ENCODE measurements at places on chromosomes 2 and 18.

DNA sequence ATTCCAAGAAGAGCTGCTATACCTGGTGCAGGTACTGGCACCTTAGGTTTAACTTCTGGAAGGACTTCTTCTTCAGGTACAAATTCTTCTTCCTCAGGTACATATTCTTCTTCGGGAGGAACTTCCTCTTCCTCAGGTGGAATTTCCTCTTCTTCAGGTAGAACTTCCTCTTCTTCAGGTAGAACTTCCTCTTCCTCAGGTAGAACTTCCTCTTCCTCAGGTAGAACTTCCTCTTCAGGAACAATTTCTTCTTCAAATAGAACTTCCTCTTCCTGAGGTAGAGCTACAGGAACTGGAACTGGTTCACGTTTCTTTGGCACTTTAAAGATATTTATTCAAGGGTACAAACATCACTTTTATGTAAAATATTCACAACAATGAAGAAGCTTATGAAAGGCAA is 129.6 kb downstream of the TTN start:
- DNase-seq: no peak

DNA sequence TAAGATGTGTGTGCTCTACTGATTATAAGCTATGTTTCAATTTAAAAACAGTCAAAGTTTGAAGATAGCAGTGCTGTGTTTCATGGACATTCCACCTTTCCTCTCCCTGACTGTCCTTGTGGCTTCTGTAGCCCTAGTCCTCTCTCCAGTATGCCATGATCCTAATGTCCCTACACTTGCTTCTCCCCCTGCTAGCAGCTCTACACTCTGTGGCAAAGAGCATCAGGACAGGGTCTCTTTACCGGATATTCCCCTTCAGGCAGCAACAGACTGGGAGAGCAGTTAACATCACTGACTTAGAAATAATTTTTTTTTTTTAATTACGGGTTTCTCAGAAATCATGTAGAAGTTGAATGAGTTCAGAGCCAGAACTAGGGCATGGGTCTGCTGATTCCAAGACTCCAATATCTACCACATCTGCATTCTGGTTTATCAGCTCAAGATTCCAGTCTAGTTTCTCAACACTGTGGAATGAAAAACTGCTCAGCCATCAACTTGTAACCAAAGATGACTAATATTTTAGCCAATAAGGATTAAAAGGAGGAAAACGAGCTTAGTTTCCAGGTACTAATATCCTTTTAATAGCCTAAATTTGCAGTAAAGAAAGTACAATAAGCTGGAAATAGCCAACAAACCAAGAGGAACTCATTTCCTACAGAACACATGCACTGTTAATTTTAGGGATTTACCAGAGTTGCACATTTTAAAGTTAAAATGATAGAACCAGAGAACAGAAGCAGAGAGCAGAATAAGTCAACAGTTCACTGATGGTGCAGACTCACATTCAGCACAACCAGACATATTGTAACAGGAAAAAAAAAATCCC is 45.2 kb downstream of the TMEM131 start:
- no peak for DNase-seq

- no peak for DNase-seq
Observed at GRCh38 chr18:79616651-79617510, 62.7 kb upstream of the CTDP1 start.

GRCh38 chr2:39403311-39403710 is 33.8 kb downstream of the MAP4K3 start:
- DNase-seq: no peak

- DNase-seq: no peak
Observed at GRCh38 chr18:26634631-26635030, 86.3 kb upstream of the KCTD1 start.

GRCh38 chr2:82839036-82839435 is 1620.0 kb downstream of the SUCLG1 start:
- no peak for DNase-seq

DNA sequence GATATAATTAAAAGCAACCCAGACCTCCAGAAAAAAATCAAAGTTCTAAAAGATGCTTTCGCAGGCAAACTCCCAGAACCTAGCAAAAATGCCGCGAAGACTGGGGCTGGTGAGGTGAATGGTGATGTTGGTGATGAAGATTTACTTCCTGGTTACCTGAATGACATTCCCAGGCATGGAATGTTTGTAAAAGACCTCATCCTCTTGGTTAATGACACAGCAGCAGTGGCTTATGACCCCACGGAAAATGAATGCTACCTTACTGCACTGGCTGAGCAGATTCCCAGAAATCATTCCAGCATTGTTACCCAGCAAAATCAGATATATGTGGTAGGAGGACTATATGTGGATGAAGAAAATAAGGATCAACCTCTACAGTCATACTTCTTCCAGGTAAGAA is 994 bp downstream of the KLHL41 start:
- no peak for DNase-seq

- DNase-seq: no peak
Observed at GRCh38 chr18:21896732-21897336, 156.2 kb downstream of the MIB1 start.

DNA sequence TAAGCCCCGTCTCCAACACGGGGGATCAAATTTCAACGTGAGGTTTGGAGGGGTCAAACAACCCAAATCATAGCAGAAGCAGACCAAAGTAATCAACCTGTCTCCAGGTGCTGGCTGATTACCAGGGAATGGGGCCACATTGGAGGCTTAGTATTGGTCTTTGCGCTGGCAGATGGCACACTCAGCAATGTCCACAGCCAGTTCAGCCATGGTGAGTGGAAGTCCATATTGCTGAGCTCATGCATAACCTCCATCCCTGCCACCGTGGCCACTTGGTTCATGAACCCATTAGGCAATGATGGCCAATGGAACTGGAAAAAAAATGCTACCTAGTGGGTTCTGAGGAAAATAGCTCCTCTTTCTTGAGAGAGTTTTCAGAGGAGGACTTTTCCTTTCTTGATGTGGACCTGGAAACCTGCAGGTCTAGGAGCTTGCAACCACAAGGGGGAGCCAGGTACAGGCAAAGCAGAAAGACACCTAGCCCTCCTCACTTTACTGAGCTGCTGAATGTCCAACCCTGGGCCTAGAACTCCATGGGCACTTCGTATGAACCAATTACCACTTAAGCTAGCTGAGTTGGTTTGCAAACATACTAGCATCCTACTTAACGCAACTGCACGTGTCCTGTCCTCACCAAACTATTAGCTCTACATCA is 128.0 kb upstream of the GYPC start:
- DNase-seq: peak; percentile 45

DNA sequence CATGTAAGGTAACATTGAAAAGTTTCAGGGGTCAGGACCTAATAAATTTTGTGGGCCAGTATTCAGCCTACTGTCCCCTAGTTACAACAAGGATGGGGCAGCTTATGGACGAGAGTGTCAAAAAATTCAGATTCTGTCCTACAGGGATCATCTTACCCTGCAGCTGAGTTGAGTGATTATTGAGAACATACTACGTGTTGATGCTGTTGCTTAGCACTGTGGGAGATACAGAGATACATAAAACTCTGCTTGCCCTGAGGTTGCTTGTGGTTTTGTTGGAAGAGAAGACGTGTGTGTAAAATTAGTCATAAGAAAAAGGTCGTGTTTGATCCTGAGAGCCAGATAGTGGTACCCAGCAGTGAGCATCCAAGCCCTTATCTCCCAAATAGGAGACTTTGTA is 253.2 kb downstream of the NEDD4L start:
- DNase-seq: no peak

DNA sequence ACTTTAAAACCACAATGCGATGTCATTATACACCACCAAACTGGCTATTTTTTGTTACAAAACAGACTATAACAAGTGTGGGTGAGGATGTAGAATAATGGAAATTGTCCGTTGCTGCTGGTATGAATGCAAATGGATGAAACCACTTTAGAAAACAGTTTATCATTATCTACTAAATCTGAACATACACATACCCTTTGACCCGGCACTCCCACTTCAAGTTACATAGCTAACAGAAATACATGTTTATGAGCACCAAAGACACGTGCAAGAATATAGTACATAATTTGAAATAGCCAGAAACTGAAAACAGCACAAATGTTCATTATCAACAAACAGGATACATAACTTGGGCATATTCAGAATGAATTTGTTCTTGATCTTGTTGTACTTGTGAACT is 206.4 kb upstream of the CHAC2 start:
- DNase-seq: no peak

DNA sequence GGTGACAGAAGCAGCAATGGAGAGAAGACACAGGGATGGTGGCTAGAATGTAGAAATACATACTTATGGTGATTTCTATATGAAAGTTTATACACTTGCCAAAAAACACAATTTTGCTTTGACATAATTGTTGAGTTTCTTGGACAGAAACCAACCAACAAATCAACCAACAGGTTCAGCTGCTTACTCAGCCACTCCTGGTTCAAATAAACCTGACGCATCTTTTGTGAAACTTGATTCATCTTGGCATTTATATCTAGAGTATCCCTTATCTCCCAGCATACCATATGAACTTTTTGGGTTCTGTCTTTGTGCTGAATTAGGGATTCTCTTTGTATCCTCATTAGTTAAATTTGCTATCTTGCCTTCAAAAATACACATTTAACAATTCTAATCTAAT is 54.1 kb upstream of the ERBB4 start:
- DNase-seq: no peak

GRCh38 chr2:86143307-86143706 is 37.3 kb downstream of the PTCD3 start:
- no peak for DNase-seq

DNA sequence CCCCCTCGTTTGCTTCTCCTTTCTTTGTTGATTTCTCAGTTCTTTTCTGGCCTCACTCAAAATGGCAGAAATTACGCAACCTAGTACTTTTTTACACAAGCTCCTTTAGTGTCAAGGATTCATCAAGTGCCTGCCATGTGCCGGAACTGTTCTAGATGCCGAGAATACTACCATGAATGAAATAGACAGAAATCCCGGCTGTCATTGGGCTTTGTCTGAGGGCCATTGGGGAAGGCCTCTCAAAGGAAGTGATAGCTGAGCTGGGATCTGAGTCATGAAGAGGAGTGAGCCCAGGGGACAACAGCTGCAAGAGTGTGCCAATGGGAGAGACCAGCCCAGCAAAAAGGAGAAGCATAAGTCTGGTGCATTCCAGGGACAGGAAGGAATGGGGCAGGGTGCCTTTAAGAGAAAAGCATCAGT is 34.3 kb upstream of the PPP1CB start:
- no peak for DNase-seq

GRCh38 chr2:59974051-59974766 is 579.2 kb downstream of the BCL11A start:
- no peak for DNase-seq

DNA sequence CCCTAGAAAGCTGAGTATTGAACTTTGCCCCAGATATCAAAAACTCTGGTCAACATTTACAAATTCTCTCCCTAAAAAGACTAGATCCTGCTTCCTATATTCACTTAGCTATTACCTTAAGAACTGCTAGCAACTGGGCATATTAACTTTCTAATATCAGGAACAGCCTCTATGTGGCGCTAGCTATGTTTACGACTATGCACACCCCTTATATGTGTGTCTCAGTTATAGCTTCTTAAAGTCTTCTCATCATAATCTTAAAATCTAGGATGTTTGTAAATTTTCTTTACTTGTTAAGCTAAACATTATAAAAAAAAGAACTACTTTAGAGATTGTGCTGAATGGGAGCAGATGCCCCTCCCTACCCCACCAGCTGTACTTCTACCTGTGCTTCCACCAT is 1.7 kb upstream of the STAMBP start:
- no peak for DNase-seq

DNA sequence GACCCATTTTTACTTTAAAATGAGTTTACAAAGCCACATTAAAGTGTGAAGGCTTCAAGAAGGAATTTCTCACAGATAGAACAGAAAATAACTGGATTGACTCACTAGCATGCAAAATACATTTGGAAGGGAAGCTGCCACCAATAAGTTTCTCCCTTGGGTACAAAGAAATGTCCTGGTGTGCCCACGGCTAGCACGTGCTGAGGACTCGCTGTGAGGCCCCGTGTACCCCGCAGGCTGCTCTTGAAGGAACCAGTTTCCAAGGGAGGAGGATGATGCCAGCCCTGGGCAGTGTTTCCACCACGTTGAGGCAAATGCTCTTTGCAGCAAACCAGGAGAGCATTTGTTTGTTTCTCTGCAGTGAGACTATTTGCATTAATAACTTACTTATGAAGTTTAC is 207.3 kb downstream of the SH3RF3 start:
- DNase-seq: no peak

DNA sequence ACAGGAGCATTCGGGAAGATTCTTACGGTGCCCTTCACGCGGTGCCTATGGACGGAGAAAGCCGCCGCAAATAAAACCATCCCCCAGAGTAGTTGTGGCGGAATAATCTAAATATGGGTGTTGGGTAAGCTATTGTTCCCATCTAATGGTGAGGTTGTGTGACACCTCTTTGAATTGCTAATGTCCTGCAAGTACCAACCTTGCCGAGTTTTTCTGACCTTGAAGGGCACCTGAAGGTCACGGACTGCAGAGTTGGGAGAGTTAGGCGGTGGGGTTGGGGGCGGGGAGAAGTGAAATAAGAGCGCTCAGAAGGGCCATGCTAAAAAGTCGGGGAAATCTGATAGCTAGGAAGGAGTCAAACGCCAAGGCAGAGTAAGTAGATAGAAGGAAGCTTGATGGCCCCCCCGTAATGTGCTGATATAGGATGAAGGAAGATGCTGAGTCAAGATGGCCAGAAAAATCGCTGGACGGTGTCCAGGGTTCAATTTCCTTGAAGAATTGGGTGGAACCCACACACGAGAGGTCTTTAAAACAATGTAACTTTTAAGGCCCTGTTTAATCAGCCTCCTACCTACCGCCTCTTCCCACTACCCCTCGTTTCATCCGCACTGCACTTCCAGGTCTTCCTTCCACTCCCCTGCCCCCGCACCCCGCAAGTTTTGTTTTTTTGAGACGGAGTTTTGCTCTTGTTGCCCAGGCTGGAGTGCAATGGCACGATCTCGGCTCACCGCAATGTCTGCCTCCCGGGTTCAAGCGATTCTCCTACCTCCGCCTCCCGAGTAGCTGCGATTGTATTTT is 600 bp downstream of the KATNAL2 start:
- peak; percentile 58 for DNase-seq

DNA sequence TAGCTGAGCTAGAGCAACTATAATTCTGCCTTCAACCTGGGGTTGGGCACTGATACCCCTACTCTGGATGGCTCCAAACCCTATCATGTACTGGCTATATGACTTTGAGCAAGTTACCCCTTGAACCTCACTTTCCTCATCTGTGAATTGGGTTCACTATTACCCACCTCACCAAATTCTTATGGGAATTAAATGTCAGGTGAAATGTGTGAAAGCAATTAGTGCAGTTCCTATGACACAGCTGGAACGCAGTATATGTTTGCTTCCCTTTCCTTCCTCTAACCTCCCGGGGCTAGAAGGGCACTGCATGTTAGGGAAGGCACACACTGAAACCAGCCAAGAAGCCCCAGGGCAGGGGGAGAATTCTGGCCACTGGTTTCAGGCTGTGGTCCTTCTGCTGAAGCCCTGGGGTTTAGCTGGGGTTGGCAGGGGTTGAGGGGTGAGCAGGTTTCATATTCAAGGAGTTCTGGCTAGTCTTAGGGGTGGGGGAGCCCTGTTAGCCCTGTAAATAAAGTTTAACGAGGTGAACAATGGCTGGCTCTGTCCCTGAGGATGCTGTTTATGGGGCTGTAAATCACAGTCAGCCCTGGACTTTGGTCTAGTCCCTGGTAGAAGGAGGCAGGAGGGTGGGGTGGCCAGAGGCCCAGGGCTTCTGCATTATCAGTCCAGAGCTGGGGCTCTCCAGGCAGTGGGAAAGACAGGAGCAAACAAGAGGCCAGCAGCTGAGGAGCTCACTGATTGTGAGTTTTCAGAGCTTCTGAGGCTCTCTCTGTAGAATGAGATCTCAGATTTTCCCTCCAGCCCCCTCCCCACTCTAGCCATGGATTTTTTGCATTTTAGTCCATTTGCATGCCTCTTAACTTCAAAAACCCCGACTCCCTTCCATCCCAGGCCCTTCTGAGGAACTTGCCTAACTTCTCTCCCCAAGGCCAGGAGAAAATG is 8.0 kb downstream of the PKDCC start:
- DNase-seq: no peak

All from GM13976 (cell line).